ENCODE measurements at places on chromosomes 5 and 9.

DNA sequence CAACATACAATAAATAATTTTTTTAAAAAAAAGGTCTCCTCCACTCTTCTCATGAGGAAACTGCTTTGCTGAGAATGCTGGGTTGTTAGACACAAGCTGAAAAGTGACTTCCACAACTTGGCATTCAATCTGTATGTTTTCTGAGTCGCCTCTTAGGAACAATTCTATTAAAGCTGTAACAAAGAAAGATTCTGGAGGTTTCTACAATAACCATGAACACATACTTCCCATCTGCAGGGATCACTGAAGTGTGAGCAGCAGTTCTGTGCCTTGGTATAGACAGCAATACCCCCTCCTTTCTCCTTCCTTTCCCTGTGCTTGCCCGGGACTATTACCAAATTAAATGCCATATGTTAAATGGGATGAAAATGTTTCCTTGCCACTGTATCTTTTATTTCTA is 1.5 kb downstream of the DIRAS2 start:
- no peak for DNase-seq

- DNase-seq = no peak
Measured at GRCh38 chr5:96569770-96570169, 92.4 kb upstream of the CAST start.

DNA sequence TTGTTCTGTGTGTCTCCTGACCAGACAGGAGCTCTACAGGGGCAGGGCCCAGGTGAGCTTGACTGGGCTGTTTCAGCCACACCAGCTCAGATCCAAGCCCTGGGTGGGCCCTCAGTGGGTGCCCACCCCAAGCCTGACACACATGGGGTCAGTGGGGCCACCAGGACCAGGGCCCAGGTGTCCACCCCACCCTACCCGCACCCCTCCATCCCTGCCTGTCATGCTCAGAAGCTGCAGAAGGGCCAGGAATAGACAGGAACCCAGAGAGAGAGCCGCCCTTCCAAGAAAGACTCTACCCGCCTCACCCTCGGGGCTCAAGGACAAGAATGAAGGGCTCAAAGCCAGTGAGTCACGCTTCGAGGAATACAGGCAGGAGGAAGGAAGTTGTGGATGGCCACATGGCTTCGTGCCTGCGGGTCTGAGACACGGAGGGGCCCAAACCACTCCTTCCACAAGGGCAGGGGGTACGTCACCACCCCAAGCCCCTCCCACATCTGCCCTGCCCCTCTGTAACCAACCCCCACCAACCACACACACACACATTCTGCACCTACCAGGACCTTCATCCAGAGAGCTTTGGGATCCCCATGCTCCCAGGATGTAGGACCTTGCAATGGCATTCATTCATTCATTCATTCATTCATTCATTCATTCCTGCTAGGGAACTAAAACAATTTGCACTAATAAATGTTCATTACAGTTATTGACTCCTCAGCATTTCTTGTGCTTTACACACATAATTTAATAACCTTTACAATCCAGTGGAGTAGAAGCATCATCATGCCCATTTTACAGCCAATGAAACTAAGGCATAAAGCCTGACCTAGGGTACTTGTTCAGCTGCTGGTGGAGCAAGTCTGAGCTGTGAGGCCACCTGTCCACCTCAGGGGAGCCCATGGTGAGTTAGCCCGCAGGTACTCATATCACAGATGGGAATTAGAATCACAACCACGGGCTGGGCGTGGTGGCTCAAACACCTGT is 55.9 kb upstream of the STXBP1 start:
- peak; percentile 31 for DNase-seq

GRCh38 chr5:137069358-137069757 is 429.8 kb downstream of the SPOCK1 start:
- no peak for DNase-seq

DNA sequence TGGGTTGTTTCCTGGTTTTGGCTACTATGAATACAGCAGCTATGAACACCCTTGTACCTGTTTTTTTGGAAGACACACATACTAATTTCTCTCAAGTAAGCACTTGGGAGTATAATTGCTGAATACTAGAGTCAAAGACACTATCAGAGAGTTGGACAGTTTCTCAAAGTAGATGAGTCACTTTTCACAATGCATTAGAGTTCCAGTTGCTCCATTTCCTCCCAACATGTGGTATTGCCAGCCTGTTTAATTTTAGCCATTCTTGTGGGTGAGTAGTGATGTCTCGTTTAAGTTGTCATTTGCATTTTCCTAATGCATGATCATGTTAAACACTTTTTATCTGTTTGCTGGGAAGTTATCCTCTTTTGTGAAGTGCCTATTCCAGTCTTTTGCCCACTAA is 81.6 kb upstream of the GDNF start:
- DNase-seq = no peak

DNA sequence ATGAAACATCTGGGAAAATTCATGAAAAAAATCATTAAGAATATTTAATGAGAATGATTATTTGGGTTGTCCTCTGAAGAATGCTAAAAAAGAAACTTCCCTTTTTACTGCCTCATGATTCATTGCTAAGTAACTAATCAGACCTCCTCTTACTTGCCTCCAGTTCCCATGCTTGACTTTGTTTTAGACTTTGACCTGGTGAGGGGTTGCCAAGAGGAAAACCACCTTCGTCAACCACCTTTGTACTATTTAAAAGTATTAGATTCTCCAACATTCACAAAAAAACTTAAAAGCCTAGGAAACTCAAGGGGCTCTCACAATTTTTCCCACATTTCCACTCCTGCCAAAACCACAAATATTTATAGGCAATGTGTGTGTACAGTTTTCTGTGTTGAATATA is 115.2 kb upstream of the ST8SIA4 start:
- DNase-seq = no peak

- DNase-seq = no peak
Measured at GRCh38 chr5:68169903-68170302, 45.7 kb upstream of the PIK3R1 start.

- DNase-seq = no peak
Measured at GRCh38 chr5:76590027-76590426, 33.2 kb downstream of the F2RL2 start.
